GM23248 (cell line): ENCODE measurements at places on chromosomes 2 and 18. TPM values are rescaled to one million over a fixed set of nuclear protein-coding genes. Genes with fewer than 3 reads are reported as not detected.

Gene ACADL
- not detected in 2 replicates for total RNA-seq

- DNase-seq, result peak; percentile 45
Observed at GRCh38 chr2:169999054-169999453, 171.8 kb downstream of the UBR3 start.

GRCh38 chr2:28576714-28577113 lies 80.9 kb downstream of the PLB1 start:
- DNase-seq, result no peak

DNA sequence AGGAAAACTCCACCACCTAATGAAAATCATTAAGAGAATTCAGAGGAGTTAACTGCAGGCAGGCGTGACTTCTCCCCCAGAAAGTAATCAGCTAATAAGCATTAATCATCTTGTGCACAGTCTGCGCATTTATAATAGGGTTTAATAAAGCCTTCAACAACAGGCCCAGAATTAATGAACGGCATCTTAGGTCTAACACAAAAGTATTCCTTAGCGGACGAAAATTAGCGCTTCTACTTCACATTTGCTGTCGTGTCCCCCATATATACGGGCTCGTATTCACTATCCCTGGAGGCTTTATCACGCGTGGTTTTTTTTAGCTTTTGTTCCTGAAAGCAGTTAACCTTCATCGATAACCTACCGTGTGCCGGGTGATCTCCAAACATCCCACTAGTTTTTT lies 1.8 kb downstream of the ATP8B1 start:
- DNase-seq, result no peak

GRCh38 chr2:209988010-209988409 lies 14.4 kb upstream of the RPE start:
- no peak for DNase-seq
